Activated naive CD4-positive, alpha-beta T cell (primary cell): ENCODE measurements at places on chromosomes 6 and 20.

DNA sequence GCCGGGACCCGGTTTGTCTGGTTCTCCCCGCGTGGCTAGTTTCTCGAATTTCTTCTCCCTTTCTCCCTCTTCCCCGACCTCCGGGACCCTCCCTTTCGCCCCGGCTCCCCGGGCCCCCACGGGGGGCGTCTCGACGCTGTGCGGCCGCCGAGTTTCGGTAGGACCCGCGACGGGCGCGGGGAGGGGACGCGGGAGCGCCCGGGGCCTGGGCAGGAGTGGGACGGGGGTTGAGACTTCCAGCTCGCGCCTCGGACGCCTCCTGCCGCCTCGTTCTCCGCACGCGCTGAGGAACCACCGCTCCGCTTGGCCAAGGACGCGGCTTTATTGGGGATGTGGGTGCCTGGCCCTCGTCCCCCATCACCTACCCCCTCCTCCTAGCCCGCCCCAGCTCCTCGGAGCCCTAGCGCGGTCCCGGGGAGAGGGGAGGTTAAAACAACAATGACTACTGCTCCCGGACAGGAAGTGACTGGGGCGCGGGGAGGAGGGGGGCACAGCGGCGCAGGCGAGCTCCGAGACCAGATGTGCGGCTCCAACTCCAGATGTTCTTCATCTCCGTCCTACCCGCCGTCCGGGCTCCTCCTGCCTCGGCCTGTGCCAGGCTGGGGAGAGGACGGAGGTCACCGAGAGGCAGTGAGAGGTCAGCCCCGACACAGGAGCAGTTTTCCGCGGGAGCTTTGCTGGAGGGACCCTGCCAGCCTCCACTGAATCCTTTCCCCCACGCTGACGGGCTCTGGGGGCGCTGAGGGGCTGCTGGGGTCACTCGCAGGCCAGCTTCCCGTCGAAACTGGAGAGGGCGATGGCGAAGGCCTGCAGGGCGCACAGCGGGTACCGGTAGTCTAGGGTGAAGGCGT, 917 bp upstream of the TEAD3 start:
- no peak for DNase-seq

DNA sequence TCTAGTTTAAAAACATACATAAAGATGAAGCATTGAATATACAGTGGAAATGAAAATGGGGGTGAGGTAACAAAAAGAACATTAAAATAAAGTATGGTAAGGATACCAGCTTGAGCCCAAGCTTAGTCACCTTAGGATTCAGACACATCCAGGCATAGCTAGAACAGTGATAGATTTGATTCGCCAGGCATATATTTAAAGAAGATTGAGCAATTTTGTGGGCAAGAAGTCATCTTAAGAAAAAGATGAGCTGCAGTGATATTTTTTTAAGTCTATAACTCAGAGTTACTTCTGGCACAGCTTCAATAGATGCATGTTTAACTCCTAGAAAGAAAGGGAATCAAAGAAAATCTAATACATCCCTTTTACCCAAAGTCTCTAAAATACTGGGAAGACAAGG, 97.9 kb downstream of the BMP5 start:
- DNase-seq = no peak

DNA sequence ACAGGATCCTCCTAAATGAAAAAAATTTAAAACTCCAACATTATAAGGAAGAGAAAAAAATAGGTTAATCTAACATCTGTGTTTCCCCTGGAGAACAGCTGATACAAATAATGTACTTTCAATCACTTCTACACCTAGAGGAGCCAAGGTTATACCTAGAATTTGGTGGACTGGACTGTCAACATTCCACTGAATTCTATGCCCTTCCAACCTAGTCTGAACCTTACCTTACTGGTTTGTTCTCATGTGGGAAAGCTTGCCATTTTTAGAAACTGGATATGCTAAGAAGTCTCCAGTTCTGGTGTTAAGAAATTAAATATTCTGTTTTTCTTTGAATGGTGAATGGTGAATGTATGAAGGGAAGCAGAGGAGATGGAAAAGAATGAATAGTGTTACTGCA, 162.4 kb downstream of the DST start:
- DNase-seq = no peak

GRCh38 chr6:138598562-138599173, 99.4 kb upstream of the NHSL1 start:
- no peak for DNase-seq

- no peak for DNase-seq
Observed at GRCh38 chr6:42551217-42551616, 12.6 kb upstream of the UBR2 start.
